Astrocyte of the spinal cord (primary cell): ENCODE measurements at places on chromosomes 16 and 17.

GRCh38 chr17:31523862-31524730 is 132.6 kb downstream of the RAB11FIP4 start:
- DNase-seq, result no peak

DNA sequence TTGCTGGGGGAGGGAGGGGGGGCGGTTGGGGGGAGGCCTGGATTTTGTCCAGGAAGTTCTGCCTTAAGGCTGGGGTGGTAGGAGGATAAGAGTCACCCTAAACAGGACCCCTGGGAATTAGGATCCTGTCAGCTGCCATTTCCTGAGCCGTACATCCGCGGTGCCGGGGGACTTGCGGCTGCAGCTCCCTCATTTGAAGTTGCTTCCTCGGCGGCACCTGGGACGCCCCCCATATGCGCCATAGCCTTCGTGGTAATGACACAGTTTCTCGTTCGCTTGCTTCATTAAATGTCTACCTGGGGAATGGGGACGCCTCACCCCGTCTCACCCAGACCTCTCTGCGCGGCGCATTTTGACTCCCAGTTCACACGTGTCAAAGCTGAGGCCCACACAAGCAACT is 55.1 kb upstream of the PABPN1L start:
- DNase-seq, result no peak

DNA sequence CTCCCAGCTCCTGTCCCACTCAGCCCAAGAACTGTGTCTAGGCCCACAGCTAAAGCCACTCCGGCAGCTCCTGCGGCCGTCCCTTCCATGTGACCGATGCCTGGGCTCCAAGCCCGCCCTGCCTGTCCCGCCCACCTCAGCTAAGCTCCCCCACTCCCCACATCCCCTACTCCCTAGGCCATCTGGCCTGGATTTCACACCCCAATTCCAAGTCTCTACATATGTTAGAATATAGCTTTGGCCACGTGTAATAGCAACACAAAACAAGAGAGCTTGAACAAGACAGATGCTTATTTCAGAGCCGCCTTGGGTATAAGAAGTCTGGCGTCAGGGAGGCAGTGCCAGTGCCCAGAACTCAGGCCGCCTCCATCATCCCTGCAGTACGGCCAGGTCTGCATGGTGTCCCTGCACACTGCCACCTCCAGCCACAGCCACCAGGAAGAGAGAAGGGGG is 30.0 kb upstream of the USP22 start:
- DNase-seq, result no peak

DNA sequence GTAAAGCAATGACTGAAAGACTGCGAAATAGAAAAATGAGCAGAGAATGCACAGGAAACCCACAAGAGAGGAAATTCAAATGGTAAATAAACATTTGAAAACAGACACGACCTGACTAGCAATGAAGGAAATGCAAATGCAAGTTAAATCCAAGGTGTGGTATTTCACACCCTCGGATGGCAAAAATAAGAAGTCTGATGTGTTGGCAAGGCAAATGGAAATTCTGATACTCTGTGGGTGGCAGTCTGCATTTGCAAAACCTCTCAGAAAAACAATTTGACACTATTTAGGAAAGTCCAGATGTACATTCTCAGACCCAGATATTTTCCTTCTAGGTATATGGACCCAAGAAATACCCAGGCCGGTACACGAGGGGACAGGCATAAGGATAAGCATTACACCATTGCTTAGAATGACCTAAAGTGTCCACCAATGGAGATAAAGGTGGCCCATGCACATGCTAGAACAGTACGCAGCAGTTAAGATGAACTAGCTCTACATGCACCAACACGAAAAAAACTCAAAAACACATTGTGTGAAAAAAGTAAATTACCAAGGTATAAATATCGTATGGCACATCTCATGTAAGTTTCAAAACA is 116.7 kb downstream of the GAS7 start:
- no peak for DNase-seq

GRCh38 chr16:27273670-27274423 is 5.3 kb upstream of the NSMCE1 start:
- DNase-seq, result peak; percentile 92

DNA sequence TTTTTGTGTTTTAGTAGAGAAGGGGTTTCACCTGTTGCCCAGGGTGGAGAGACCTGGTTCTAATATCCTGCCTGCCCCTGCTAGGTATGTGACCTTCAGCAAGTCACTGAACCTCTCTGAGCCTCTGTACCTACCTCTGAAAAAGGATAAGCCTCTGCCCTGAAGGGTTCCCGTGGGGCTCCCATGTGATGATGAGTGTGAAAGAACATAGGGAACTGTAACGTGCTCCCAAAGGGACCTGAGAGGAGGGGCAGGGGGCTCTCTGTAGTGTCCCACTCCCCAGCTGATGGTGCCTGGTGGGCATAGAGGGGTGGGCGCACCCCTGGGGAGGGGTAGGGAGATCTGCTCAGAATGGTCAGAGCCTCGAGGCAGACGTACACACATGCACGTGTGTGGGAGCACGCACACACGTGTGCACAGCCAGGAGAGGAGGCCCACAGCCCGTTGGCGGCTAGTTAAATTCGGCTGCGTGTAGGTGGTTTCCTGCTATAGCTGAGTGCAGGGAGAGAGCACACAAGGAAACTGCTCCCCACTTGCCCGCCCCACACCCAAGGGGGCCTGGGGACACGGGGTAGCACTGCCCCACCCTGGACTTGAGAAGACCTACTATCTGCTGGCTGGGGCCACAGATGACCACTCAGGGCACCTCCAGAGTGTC is 6.7 kb downstream of the KCNH4 start:
- no peak for DNase-seq

DNA sequence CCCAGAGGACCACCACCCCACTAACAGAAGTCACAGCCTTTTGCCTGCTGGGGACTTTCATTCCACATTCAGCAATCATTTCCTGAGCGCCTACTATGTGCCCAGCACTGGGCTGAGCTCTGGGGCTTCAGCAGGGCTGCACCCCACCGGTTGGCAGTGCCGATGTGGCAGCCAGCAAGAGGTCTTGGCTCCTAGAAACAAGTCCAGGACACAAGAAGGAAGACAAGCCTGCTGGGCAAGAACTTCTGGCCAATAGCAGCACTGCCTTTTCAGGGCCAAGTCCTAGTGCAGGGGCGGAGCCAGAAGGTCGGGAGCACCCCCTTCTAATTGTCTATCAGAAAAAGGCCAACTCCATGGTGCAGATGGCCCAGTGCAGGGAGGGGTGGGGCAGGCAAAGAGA is 13.0 kb upstream of the HOXB9 start:
- no peak for DNase-seq

- DNase-seq, result no peak
These were observed 113.3 kb downstream of the AATF start for GRCh38 chr17:37062021-37062420.

GRCh38 chr17:40345161-40345993 is 19.2 kb downstream of the GJD3 start:
- peak; percentile 68 for DNase-seq

GRCh38 chr17:50151041-50151936 is 812 bp upstream of the PPP1R9B start:
- peak; percentile 93 for DNase-seq

DNA sequence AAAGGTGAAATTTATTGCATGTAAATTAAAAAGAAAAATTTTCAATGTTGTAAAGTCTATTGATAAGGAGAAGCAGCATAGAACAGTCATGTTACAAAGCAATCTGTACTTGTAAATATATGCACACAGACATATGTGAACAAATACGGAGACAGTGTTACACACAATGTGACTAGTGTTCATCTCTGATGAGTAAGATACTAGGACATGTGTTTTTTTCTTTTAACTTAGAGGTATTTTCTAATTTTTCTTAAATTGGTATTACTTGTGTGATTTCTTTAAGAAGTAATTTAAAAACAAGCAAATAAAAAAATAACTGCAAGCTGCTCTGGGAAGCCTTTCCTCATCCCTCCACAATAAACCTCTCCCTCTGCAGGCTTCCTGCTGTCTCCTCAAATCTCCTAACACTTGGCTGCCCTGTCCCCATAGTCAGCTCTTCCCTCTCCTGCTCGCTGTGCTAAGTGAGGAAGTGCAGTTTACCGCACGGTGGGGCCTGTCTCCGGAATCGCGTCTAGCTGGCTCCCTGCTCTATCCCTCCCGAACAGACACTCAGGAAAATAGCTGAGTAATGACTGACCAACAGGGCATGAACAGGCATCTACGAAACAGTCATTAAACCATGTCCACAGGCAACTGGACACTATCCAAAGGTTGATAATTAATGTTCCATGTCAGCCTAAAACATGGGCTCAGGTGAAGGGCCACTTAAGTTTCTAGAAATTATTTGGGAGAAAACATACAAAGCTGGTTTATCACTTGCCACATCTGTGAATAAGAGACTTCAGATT is 35.9 kb downstream of the CMTM4 start:
- peak; percentile 86 for DNase-seq

- DNase-seq, result peak; percentile 75
These were observed 160.4 kb downstream of the ABCA8 start for GRCh38 chr17:68794636-68795434.

DNA sequence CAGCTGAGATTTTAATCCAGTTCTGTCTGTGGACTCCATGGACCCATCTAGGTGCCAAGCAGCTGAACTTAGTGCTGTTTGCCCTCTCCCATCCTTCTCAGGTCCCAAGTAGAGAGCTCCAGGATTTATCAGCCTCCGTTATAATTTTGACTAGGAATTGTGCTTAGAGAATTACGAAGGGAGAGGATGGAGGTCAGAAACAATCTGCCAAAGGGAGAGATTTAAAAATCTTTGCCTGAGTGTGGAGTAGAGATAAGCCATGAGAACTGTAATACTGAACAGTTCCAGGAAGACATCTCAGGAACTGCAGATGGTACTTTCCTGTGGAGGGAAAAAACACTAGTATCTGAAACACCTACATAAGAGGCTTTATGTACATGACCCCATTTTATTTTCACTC is 27.0 kb downstream of the CEP95 start:
- no peak for DNase-seq

GRCh38 chr16:65700596-65700995 is 578.7 kb upstream of the CDH11 start:
- no peak for DNase-seq

DNA sequence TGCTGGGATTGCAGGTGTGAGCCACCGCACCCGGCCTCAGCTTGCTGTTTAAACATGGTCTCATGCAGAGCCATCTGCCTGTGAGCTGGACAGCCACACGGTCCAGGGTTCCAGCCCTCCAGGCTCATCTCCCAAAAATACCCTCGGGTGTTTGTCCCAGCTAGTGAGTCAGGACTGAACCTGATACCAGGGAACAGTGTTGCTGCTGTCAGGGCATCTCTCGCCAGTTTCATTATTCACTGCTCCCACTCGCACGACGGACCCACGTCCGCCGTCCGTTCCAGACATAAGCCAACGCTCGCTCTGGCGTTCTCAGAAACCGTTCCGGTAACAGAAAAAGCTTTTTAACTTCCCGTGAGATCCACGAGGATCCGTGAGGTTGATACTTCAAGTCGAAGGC is 77.6 kb downstream of the NXN start:
- no peak for DNase-seq

- no peak for DNase-seq
These were observed 53.4 kb downstream of the GRB2 start for GRCh38 chr17:75352079-75352569.

DNA sequence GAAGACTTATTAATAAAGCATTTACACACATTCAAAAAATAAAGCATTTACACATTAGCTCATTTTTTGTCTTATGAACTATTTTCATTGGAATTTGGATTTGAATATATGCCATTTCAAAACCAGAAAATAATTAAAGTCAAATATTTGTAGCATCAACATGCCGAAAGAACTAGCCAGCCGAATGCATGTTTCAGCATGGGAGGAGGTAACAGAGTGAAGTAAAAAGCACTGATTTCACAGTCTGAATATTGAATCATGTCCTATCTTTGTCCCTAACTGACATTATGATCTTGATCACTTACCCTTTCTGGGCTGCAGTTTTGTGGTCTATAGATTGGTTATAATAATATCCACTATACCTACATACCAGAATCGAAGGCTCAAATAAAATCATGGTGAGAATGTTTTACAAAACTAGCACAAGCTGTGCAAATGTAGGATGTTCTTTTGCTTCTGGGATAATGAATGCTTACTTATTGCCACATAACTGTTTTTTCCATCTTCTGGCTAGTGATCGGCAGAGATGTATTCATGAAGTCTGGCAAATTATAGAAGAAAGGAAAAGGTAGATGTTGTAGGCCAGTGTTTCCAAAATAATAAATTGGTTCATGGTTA is 84.7 kb downstream of the TUBD1 start:
- DNase-seq, result no peak

DNA sequence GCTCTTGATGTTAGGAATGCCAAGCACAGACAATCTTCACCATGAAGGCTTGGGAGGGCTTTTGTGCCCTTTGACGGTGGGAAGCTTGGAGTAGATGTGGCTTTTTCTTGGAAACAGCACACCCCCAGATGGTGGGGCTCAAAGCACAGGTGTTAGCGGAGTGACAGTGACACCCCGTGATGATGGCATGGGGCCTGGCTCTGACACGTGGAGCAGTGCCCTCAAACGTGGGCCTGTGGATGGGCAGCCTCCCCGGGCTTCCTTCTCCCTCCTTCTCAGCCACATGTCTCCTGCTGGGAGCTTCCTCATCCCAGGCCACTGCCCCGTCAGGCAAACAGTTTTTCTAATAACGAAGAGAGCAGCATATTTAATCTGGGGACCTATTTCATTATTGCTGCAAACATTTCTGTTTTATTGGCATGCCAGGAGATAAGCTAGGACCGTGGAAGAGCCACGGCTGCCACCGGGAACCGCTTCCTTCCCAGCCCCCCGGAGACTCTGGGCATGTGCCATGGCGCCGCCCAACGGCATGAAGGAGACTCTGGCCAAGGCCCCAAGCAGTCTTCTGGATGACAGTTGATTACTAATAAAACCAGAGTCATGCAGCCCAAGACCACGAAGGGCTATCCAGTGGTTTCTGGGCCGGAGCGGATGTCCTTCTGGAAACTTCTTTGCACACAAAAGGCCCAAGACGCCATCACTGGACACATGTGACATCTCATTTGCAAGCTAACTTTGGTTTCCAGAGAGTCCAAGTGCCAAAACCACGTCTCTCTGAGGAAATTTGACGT is 280.3 kb upstream of the FOXF1 start:
- no peak for DNase-seq

DNA sequence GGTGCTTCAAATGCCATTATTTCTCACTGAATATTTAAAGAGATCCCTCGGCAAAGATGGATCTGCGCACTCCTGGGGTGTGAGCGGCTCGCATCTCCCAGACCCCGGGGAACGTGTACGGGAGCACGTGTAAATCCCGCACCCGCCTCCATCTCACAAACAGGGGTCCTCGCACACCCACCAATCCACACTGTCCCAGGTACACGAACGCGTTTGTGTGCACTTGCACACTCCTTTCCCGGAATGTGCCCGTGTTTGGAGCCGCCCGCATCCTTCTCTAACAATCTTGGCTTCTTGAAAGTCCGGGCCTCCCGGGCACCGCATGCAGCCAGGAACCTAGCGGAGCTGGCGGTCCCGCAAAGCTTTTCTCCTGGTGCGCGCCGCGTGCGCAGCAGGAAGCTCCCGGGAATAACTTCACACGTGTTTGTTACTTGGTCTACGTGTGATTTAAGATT is 2.5 kb upstream of the SALL1 start:
- peak; percentile 43 for DNase-seq

- DNase-seq, result no peak
These were observed 12.9 kb upstream of the CCL17 start for GRCh38 chr16:57391708-57392107.

GRCh38 chr16:90012991-90013745 is 6.1 kb downstream of the DBNDD1 start:
- no peak for DNase-seq
